Effector memory CD4-positive, alpha-beta T cell (primary cell): ENCODE measurements at places on chromosomes 16 and 17.

GRCh38 chr16:11632455-11632939, 35.8 kb upstream of the SNN start:
- no peak for DNase-seq

DNA sequence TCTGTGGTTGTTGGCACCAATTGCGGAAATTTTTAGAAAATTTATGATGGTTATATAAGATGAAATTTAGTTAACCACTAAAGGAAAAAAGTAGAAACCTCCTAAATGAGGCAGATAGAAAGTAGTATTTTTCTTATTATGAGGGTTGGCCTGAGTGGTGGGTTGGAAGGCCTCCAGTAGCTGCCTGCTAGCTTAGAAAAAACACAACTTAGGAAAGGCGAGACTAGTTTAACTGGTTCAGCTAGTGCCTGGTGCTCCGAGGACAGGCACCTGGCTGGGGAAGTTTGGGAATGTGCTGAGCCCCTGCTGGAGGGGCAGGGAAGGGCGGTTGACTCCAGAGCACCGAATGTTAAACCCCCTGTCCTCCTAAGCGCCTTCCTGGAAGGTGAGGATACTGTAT, 19.9 kb downstream of the LDHD start:
- DNase-seq, result no peak

GRCh38 chr17:6599364-6599763, 41.1 kb downstream of the KIAA0753 start:
- DNase-seq, result no peak

GRCh38 chr17:7509937-7510336, 25.8 kb downstream of the POLR2A start:
- DNase-seq, result no peak
